RWPE1 (cell line): ENCODE measurements at places on chromosomes 4 and X.

DNA sequence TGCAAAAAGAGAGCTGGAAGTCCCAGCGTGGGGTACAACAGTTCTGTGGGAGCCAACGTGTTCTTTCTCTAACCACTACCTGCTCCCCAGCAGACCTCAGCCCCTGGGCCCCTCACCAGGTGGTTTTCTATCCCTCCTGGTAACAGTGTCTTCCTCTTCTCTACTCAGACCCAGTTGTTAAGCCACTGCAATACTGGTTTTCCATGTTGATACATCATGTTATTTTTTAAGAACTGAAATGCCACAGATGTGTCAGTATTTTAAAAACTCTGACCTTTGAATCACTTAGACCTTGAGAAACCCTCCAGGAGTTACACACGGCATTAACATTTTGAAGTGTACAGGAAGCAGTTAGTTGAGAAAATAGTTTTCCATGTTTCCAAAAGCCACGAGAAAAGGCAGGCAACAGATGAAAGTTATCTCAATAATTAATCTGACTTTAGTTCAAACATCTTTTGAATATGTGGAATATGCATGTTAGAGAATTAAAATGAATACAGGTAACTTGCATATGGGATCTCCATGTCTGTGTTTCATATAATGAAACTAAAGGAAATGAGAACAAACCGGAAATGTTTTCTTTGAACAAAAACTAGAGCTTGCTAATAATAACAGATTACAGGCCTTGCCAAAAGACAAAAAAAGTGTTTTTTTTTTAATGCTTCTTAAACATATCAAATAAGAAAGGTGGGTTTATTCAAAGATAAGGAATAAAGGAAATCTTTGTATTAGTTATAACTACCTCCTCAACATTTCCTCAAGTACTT lies 108.8 kb downstream of the ZNF827 start:
- no peak for DNase-seq

GRCh38 chr4:78032446-78032845 lies 24.7 kb upstream of the FRAS1 start:
- no peak for DNase-seq

- no peak for DNase-seq
Observed at GRCh38 chr4:82123934-82124333, 249.9 kb downstream of the HNRNPD start.

DNA sequence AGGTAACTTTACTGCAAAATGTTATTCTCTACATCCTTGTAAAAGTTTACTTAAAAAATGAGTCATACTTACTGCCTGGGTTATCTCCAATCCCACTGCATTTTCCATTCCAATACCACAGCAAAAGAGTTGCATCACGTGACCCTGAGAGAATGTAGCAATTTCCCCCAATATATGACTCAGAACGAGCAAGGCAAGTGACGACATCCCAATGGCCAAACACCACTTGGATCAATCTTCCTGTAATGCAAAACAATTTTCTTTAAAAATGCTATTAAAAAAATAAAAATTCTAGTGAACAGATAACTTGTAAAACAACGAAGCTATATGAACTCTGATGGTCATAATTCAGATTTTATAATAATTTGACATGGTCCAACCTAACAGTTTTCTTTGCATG lies 224.3 kb downstream of the DCLK2 start:
- DNase-seq = peak; percentile 76

DNA sequence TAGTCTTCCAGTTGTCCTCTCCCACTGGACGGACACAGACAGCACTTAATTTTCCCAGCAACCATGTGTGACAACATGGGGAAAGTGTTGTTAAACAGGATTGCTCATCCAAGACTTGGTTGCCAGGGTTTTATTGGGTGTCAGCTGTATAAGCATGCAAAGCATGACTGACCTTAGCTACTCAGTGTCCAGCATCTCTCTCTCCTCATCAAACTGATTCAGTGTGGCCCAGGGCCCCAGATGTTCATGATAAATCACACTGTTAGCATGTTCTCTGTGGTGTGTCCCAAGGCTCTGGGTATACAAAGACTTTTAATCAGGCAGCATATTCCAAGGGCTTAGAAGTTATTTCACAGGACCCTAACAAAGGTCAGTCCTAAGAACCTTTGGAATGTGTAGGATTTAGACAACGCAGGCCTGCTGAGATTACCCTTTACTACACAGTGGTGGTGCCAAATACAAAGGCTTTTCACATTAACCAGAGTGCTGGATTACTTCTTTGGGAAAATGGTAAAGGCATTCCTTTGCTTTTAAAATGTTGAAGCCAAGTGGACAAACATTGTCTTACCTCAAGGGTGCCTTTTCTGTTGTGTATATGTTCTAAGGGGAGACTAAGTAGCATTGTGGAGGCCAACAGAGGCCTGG lies 213.3 kb downstream of the GLUD2 start:
- DNase-seq = no peak

DNA sequence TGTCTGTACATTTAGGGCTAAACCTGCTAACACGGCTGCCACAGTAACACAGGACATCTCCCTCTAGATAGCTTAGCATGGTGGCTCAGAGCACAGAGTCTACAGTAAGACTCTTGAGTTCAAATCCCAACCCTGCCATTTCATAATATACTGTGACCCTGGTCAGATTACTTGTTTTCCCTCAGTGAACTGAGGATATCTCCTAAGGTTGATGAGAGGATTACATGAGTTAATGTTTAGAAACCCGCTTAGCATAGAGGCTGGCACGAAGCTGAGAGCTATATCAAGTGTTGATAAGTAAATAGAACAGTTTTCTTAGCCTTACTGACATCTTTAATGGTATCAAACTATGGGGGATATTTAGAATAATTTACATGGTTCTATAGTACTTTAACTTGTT lies 37.2 kb downstream of the CASP3 start:
- no peak for DNase-seq

- DNase-seq = no peak
Observed at GRCh38 chrX:95629737-95630136, 1054.9 kb upstream of the DIAPH2 start.

- no peak for DNase-seq
Observed at GRCh38 chr4:2067446-2068197, 8.5 kb downstream of the NAT8L start.

GRCh38 chr4:111959222-111959621 lies 186.0 kb upstream of the FAM241A start:
- peak; percentile 34 for DNase-seq

DNA sequence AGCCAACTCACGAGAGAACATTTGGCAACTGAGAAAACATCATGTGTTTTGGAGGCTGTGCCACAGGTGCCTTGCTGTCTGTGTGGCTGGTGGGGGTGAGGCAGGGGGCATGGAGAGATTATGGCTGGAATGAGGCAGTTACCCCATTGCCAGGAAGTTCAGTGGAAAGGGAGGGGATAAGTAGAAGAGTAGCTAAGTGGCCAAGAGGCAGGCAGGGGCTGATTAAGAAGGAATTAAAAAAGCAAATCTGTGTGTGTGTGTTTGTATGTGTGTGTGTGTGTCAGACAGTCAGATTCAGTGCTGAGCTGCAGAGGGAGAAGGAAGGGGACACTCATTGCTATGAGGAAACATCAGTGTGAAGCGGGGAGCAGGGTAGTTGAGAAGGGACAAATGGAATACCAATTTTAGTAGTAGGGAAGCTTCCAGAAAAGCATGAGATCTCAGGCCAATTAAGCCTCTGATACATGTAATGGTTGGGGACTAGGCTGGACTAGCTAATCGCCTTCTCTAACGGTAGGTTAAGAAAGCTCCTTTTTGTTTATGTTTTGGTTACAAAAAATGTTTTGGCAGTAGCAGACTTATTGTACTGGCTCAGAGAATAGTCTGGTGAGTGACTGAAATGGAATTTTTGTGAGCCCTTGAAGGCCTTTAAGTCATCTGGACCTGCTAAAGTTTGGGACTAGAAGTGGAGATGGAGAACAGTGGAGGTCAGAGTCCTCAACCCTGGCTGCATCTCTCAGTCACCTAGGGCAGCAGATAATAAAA lies 18.5 kb downstream of the TMEM164 start:
- DNase-seq = no peak

DNA sequence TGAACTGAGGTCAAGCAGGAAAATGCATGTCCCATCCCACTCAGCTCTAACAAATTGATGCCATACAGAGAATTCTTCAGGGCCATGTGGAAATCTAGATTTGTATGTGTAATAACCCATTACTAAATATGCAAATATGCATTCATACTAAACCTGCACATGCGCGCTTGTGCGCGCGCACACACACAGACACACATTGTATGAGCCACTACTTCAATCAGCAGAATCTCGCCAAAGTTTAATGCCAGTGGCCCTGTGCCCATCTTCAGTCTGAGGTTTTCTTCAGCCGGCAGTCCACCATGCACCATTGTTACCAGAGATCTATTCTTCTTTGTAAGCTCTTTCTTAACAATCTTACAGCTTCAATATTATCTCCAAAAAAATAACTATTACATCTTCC lies 276.4 kb downstream of the PDGFC start:
- DNase-seq = no peak

- no peak for DNase-seq
Observed at GRCh38 chr4:86615501-86615900, 21.4 kb downstream of the PTPN13 start.

DNA sequence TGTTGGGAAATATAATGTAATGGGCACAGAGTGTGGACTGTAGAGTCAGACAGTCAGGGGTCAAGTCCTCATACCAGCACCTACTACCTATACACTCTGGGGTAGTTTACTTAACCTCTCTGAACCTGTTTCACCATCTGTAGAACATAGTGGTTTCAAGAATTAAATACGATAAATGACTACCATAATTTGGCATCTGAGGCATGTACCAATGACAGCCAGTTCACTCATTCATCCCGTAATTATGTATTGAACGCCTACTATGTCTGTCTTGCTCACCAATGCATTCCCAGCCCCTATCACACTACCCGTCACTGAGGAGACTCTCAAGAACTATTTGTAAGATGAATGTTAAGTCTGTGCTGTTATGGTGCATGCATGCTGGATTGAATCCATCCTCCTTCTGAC lies 2.0 kb upstream of the FGB start:
- peak; percentile 70 for DNase-seq

GRCh38 chr4:41207291-41207831 lies 7.0 kb downstream of the APBB2 start:
- no peak for DNase-seq

GRCh38 chr4:140609548-140610425 lies 41.0 kb upstream of the UCP1 start:
- peak; percentile 66 for DNase-seq

DNA sequence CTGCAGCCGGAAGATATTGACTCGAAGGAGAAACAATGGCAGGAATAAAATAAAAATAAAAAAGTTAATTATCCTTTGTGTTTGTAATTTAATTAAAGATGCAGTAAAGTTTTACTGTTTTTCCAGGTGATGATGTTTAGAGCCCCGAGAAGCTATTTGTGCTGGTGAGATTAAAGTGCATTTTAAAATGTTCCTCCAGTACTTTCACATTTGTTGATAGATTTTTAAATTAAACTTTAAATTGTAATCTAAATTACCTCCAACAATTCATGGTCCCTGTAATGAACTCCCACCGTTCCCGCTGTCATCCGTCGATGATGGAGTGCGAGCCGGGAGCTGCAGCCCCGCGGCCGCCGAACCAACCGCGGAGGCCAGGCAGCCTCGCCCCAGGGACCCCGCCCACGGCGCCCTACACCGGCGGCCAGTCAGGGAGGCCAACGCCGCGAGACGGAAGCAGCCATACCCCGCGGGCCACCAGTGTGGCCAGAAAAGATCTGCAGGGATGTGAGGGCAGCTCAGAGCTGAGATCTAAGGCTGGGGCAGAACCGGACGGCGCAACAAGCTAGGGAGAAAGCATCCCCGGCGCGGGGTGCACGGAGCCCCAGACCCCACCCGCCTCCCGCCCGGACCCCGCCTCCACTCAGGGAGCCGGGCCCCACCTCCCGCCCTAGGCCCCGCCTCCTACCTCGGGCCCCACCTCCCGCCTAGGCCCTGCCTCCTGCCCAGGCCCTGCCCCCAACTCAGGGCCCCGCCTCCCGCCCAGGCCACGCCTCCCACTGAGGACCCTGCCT lies 104.0 kb downstream of the FAM53A start:
- DNase-seq = peak; percentile 83

DNA sequence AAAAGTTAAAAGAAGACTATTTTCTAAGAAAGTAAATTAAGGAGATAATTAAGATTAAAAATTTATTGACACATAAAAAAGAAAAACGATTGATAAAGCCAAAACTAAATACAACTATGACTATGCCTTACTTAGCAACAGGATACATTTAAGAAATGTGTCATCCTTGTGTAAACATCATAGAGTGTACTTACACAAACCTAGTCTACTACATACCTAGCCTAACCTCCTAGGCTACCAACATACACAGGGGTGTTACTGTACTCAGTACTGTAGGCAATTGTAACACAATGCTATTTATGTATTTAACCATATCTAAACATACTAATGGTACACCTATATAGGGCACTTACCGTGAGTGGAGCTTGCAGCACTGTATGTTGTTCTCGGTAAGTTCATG lies 108.3 kb downstream of the ANXA10 start:
- DNase-seq = no peak

DNA sequence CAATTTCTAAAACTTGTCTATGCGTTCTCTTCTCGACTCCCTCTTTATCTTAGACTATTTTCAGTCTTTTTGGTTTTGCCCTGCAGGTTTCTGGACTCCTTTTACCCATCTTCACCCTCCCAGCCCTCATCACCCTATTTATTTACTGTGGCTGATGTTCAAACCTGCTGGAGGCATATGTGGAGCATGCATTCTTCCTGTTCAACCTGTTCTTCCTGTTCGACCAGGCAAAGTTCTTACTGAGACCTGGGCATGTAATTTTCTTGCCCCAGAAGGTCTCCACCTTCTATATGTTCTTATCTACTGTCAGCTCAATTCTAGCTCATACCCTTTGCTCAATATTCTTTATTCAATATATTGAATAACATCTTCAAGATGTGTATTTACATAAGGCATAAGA lies 69.4 kb upstream of the AGA start:
- peak; percentile 75 for DNase-seq
